Fibroblast of the aortic adventitia (primary cell): ENCODE measurements at places on chromosomes 12 and 14.

GRCh38 chr12:51900323-51900889 is 6.9 kb upstream of the ACVRL1 start:
- DNase-seq, result no peak

DNA sequence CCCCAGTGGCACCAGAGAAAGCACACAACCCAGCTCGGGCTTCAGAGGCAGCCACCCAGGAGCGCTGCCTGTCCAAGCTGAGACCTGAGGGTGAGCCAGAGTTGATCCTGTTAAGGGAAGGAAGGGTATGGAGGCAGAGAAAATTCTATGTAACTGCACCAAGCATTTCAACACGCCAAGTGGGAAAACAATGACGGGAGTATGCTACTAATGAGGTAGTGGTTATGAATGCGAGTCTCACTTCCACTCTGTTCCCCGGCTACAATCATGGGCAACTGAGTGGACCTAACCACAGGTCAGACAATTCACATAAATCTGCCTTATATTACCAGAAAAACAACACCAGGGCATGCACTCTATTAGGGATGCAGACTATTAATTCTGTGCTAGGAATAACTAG is 9.9 kb downstream of the ATG14 start:
- no peak for DNase-seq

- no peak for DNase-seq
These were observed 187.8 kb downstream of the TBX5 start for GRCh38 chr12:114218136-114218535.

DNA sequence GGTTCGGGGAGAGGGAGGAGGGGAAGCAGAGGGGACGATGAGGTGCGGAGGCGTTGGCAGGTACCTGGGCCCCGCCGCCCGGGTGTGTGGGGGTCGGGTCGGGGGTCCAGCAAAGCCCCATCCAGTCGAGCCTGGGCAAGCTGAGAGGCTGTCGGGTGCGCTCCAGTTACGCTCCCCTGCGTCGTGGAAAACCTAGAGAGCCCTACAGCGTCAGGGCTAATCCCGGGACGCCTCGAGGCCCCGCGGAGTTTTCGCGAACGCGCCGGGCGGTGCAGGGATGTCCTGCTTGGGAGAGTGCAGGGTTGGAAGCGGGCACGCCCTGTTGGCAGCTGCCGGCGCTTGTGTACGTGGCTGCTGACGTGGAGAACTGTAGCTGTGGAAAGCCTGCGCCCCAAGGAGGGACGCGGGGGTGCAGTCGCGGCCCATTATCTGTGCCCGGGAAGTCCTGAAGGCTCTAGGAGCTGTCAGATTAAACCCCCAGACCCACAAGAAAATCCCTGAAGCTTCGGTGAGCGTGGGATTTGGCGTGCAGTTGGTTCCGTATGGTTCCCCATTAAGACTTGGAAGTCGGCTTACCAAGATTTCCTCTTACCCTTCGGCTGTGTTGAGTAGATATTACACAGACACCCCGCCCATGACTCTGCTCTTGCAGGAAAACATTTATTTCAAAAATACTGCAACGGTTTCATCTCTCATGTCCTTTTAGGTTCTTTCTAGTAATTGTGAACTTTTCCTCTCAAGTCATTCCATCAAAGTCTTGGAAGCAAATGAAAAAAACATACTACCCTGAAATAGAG is 11.3 kb upstream of the SLC38A2 start:
- DNase-seq, result peak; percentile 98

GRCh38 chr12:45431126-45431525 is 215.2 kb downstream of the ANO6 start:
- no peak for DNase-seq

DNA sequence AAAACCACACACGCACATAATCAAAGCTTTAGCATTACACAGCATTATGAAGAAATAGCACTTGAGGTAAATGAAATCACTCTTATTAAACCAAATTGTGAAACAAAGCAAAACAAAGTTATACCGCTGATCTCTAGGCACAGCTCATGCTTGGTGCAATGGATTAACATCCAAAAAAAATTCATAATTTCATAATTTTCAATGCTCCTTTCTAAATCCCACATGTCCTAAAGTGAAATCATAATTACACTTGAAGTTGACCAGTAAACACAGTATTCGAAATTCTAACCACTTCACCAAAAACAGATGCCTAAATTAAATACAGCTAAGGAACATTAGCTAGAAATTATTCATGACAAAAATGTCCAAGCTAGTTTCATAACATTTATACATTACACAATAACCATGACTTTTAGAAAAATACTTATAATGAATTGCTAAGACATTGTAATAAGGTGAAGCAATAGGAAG is 1.5 kb downstream of the MLH3 start:
- DNase-seq, result peak; percentile 79

DNA sequence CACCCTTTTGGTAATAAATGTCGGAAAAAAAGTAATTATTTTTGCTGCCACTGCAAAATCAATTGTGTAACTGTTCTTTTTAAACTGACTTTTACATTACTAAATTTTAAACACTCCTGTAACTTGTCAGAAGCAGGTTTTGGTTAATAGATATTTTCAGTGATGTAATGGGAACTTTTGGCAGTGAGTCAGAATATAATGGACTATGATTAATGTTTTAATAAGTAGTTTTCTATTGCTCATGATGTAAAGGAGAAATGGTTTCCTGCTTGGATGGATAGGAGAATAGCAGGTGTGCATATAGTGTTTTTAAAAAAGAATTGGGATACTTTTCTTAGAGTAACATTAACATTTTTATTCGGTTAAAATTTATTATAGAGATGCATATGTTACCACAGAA is 58.8 kb downstream of the TRMT5 start:
- DNase-seq, result peak; percentile 33

DNA sequence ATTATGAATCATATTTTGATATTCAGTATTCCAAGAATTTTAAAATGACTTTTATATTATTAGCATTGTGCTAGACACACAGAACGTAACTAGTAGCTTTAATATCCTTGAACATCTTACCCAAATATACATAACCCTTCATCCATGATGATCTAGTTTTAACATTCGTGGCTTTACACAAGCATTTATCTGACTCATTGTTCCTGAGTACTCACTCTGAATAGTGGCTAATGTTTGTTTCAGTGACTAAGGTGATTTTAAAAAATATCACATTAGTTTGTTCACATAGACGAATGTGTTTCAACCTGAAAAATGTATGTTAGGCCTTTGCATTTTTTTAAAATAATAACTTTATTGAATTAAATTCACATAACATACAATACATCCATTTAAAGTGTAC is 80.0 kb upstream of the PTPRQ start:
- no peak for DNase-seq

DNA sequence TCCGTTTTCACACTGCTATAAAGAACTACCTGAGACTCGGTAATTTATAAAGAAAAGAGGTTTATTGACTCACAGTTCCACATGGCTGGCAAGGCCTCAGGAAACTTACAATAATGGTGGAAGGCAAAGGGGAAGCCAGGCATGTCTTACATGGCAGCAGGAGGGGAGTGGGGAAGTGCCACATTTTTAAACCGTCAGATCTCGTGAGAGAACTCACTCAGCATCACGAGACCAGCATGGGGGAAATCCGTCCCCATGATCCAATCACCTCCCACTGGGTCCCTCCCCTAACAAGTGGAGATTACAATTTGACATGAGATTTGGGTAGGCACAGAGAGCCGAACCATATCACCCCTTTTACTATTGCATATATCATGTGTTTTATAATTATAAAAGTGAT is 2.0 kb upstream of the PIGH start:
- DNase-seq, result no peak

DNA sequence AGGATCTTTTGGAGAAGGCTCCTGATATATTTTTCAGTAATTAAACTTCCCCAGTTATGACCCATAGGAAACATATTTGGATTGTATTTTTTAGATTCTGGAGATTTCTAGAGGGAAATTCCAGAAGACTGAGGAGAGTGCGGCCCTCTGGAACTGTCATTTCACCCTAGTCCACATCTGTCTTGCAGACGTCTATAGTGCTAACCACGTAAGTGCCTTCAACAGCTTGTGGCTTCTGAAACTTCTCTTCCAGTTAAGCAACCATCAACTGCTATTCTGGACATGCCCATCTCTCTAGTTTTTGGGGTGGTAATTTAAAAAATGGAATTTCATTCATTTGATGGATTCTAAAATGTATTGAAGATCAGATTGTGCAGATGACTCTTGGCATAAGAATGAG is 1098.8 kb downstream of the TMEM121 start:
- no peak for DNase-seq

- no peak for DNase-seq
These were observed 76.6 kb downstream of the RASSF9 start for GRCh38 chr12:85759623-85760022.
